Uterus (tissue), 4 donors: ENCODE measurements at places on chromosomes 3 and 15. TPM values are rescaled to one million over a fixed set of nuclear protein-coding genes. Genes with fewer than 3 reads are reported as not detected.

GRCh38 chr3:148269816-148270215 is 427.9 kb upstream of the AGTR1 start:
- H3K27me3 ChIP-seq = no peaks in the 10 kb centered on the region
- H3K4me1 ChIP-seq = no peaks in the 10 kb centered on the region
- DNase-seq = no peak
- H3K36me3 ChIP-seq = no peaks in the 10 kb centered on the region
- H3K4me3 ChIP-seq = no peak overlapping the region

- DNase-seq = no peak
- H3K27me3 ChIP-seq = no peaks in the 10 kb centered on the region
- H3K27ac ChIP-seq = no peak overlapping the region
- no peak overlapping the region for H3K4me3 ChIP-seq
- H3K4me1 ChIP-seq = no peaks in the 10 kb centered on the region
Observed at GRCh38 chr15:29089731-29090616, 179.6 kb downstream of the NSMCE3 start.

GRCh38 chr3:175105066-175105465 is 245.9 kb downstream of the NAALADL2 start:
- no peaks in the 10 kb centered on the region for H3K27me3 ChIP-seq
- DNase-seq = no peak
- no peaks in the 10 kb centered on the region for H3K36me3 ChIP-seq
- no peaks in the 10 kb centered on the region for H3K4me1 ChIP-seq
- H3K4me3 ChIP-seq = no peak overlapping the region

- DNase-seq = no peak
- H3K27ac ChIP-seq = no peak overlapping the region
Observed at GRCh38 chr15:83475551-83475950, 28.4 kb downstream of the SH3GL3 start.

DNA sequence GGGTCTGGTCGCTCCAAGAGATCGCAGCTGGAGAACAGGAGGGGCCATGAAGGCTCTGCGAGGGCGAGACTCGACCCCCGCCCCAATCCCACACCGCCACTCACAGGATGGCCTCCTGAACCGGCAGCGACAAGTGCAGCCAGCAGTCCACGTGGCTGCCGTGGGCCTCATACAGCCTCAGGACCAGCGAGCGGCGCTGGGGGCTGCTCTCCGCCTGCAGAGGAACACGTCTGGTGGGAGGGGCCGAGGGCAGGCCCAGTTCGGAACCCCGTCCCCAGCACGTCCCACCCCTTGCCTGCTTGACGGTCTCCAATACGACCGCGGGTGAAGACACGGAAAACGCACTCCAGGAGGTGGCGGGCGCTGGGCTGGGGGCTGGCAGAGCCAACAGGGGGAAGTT is 9.2 kb downstream of the NEIL1 start:
- no peaks in the 10 kb centered on the region for H3K4me1 ChIP-seq
- H3K36me3 ChIP-seq = no peaks in the 10 kb centered on the region
- DNase-seq = no peak
- H3K27ac ChIP-seq = no peak overlapping the region
- H3K4me3 ChIP-seq = no peak overlapping the region

DNA sequence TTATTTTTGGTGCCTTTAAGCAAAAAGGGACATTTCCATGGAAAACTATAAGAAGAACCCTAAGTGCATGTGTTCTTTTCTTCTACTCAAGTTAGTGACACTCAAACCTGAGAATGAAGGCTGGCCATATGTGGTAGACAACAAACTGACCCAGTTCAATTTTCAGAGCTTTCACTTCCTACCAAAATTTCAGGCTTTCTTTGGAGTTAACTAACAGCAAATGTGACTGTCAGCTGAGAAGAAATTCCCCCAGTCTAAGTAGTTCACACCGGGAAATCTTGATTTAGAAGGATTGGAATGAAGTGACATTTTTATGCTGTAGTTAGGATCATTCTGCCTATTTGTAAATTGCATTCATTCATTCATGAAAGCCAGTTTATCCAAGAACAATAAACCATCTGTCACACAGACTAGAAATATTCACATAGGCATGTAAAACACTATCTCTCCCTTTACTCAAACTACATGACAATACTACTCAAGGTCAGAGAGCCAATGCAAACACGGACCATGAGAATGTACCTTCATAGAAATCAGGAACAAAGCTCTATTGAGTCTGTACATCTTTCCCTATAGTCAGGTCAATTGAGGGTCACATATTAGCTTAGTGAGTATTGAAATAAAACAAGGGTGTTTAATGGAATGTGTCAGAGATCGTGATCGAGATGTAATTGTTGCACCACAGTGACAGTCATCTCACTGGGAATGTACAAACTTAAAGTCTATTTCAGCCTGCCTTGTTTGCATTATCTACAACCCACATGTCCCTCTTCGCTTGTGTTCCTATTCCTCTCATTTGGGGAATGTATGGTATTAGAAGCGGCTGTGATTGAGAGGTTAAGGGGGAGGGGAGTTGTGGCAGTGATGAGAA is 113.8 kb upstream of the TGFBR2 start:
- H3K27me3 ChIP-seq = no peaks in the 10 kb centered on the region
- H3K27ac ChIP-seq = peak overlapping the region; percentile 95
- H3K36me3 ChIP-seq = no peaks in the 10 kb centered on the region
- H3K4me3 ChIP-seq = no peak overlapping the region

Gene GOLGA8G
- total RNA-seq = not detected

Gene VWA5B2
- total RNA-seq = 0.35 TPM

Gene CYP1A2
- not detected for total RNA-seq

Gene DMXL2
- total RNA-seq = 6.9 TPM

Gene IL17RB
- total RNA-seq = 4.6 TPM

Gene C3orf85
- not detected for total RNA-seq

Gene DUOX1
- not detected for total RNA-seq
